ENCODE measurements at places on chromosomes 2 and 18.

DNA sequence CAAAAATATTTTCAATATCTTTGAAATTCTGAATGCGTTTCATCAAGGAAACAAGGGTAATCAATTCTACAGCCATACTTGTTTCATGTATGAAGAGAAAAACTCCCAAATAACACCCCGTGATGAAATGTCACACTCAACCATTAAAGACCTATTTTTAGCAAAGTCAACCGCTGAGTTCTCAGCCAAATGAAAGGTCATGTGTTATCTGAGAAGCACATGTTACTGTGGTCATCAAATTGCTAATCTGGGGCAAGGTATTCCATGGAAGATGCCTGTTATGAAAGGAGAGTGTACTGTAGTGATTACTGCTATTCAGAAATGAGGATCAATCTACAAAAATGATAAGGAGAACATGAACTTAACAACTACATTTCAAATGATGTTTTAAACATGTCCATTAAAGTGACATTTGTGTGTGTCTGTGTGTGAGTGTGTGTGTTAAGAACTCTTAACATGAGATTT is 126.7 kb downstream of the BCL2 start:
- DNase-seq = no peak
- H3K36me3 ChIP-seq = no peaks in the 10 kb centered on the region
- H3K4me1 ChIP-seq = peaks cover 6% of the 10 kb centered on the region
- H3K27me3 ChIP-seq = no peaks in the 10 kb centered on the region

- H3K4me1 ChIP-seq = no peaks in the 10 kb centered on the region
- H3K36me3 ChIP-seq = no peaks in the 10 kb centered on the region
- DNase-seq = no peak
- no peak overlapping the region for H3K27ac ChIP-seq
These were observed 37.7 kb upstream of the RNF103 start for GRCh38 chr2:86661333-86661732.

- DNase-seq = no peak
- no peaks in the 10 kb centered on the region for H3K36me3 ChIP-seq
- H3K27ac ChIP-seq = no peak overlapping the region
- H3K4me3 ChIP-seq = no peak overlapping the region
- H3K27me3 ChIP-seq = no peaks in the 10 kb centered on the region
These were observed 484.4 kb upstream of the REG3G start for GRCh38 chr2:78541088-78541450.

GRCh38 chr2:150075831-150076230 is 411.6 kb downstream of the RND3 start:
- no peak overlapping the region for H3K4me3 ChIP-seq
- H3K27ac ChIP-seq = no peak overlapping the region
- DNase-seq = no peak
- no peaks in the 10 kb centered on the region for H3K27me3 ChIP-seq

GRCh38 chr2:196149948-196150347 is 21.4 kb downstream of the STK17B start:
- DNase-seq = no peak
- H3K4me3 ChIP-seq = no peak overlapping the region
- no peaks in the 10 kb centered on the region for H3K4me1 ChIP-seq
- H3K27me3 ChIP-seq = no peaks in the 10 kb centered on the region

GRCh38 chr2:111133603-111134002 is 12.9 kb downstream of the BCL2L11 start:
- no peak overlapping the region for H3K4me3 ChIP-seq
- H3K27me3 ChIP-seq = no peaks in the 10 kb centered on the region
- DNase-seq = no peak
- H3K4me1 ChIP-seq = peaks cover 10% of the 10 kb centered on the region

DNA sequence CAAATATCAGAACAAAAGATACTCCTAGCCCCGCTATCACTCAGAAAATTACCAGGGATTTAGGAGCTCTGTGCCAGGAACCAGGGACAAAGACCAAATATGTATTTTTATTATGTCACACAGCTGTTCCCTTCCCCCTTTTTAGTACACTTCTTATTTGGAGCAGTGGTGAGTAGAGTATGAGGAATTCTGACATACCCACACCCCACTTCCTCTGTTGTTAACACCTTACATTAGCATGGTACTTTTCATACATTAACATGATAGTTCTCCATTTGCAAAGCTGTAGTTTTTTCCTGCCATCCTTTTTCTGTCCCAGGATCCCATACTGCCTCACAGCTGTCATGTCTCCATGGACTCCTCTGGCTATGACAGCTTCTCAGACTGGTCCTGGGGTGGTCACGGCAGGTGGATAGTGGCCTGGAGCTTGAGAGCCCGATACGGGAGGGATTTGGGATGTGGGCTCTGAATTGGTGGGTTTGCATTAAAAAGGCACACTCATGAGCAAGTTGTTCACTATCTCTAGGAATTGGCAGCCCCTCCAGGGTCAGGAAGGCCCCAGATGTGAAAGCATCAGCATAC is 100.2 kb downstream of the SH3RF3 start:
- H3K27ac ChIP-seq = no peak overlapping the region
- no peak for DNase-seq
- no peaks in the 10 kb centered on the region for H3K36me3 ChIP-seq
- H3K4me3 ChIP-seq = no peak overlapping the region
- H3K4me1 ChIP-seq = no peaks in the 10 kb centered on the region
- no peaks in the 10 kb centered on the region for H3K27me3 ChIP-seq

- H3K4me3 ChIP-seq = no peak overlapping the region
- no peaks in the 10 kb centered on the region for H3K27me3 ChIP-seq
- H3K36me3 ChIP-seq = no peaks in the 10 kb centered on the region
These were observed 115.8 kb upstream of the SETBP1 start for GRCh38 chr18:44564922-44565321.

DNA sequence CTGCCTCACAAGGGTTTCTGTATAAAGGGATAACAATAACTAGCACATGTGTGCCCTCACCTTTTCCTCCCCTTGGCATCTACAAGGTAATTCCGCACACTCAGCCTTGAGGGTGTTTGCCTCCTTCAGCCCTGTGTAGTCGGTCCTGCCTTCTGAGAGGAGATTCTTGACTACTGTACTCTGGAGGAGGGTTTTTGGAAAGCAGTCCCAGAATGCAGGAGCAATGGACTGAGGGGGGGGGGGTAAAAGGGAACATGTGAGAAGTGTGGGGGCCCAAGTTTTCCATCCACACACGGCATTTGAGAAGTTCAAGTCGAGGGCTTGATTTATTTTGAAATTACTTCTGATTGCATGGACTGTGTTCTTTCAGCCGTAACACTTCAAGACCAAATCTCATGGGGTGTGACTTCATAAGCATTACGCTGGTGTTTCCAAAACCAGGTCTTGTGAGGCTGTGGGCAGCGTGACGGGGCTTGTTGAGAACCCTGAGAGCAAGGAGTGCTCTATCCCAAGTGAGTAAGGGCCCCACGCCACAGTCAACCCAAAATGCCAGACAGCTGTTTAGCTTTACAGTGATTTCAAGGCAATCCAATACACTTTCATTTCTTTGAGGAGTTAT is 198.7 kb upstream of the MEIS1 start:
- no peak overlapping the region for H3K27ac ChIP-seq
- H3K4me3 ChIP-seq = no peak overlapping the region
- H3K36me3 ChIP-seq = no peaks in the 10 kb centered on the region
- H3K27me3 ChIP-seq = no peaks in the 10 kb centered on the region
- no peak for DNase-seq

- H3K27ac ChIP-seq = no peak overlapping the region
- no peak overlapping the region for H3K4me3 ChIP-seq
- no peak for DNase-seq
- no peaks in the 10 kb centered on the region for H3K36me3 ChIP-seq
- H3K27me3 ChIP-seq = no peaks in the 10 kb centered on the region
These were observed 9.7 kb downstream of the DOK1 start for GRCh38 chr2:74564222-74564621.

Data from neuronal stem cell (in vitro differentiated cells).